Thymus (tissue), 14 donors: ENCODE measurements at places on chromosomes 12 and 14.

DNA sequence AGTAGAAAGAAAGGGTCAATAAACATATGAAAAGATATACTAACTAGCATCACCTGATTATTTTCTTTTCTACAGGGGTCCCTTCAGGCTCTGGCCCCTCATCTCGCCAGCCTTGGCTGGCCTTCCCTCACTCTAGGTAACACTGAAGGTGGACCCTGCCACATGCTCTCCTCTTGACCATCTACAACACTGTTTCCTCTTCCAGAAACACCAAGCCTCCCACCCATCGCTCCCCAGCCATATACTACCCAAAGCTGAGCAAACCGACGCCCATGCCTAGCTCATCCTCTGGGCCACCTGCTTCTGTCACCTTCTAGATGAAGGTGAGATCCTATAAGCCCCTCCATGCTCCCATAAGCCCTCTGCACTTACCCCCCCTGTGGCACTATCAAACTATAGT is 14.8 kb downstream of the ANAPC5 start:
- H3K4me1 ChIP-seq: no peaks in the 10 kb centered on the region
- peaks cover 35% of the 10 kb centered on the region for H3K36me3 ChIP-seq
- DNase-seq: no peak
- no peak overlapping the region for H3K4me3 ChIP-seq

DNA sequence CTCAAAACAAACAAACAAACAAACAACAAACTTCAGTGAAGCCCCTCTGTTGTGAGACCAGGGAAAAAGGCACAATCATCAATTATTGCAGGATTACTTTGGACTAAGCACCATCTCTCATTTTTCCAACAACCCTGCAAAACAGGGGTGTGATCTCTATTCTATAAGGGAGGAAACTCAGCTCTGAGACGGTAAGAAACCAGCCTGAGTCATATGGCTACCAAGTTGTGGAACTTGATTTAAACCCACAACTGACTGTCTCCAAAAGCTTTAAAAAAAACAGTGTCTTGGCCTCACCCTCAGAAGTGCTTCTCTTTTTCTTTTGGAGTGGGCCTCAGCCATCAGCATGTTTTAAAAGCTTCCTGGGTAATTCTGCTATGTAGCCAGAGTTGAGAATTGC is 49.8 kb downstream of the RIN3 start:
- peaks cover 53% of the 10 kb centered on the region for H3K36me3 ChIP-seq
- no peak overlapping the region for H3K4me3 ChIP-seq

DNA sequence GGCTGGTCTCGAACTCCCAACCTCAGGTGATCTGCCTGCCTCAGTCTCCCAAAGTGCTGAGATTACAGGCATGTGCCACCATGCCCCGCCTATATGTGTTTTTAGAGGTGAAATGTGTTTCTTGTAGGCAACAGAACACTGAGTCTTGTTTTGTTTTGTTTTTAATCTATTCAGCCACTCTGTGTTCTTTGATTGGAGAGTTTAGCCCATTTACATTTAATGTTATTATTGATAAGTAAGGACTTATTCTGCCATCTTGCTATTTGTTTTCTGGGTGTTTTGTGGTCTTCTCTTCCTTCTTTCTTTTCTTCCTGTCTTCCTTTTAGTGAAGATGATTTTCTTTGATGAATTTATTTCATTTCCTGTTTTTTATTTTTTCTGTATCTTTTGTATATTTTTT is 29.6 kb downstream of the IFNG start:
- no peak overlapping the region for H3K27ac ChIP-seq
- no peak overlapping the region for H3K4me3 ChIP-seq
- no peak for DNase-seq
- H3K27me3 ChIP-seq: no peaks in the 10 kb centered on the region
- H3K4me1 ChIP-seq: no peaks in the 10 kb centered on the region

- H3K27ac ChIP-seq: no peak overlapping the region
- peaks cover 2% of the 10 kb centered on the region for H3K27me3 ChIP-seq
- peaks cover 26% of the 10 kb centered on the region for H3K36me3 ChIP-seq
- peaks cover 55% of the 10 kb centered on the region for H3K4me1 ChIP-seq
- no peak for DNase-seq
- peak overlapping the region; percentile 88 for H3K4me3 ChIP-seq
Observed at GRCh38 chr12:57755194-57755453, 221 bp downstream of the MARCHF9 start.

GRCh38 chr12:75684678-75685616 is 173.5 kb upstream of the KRR1 start:
- H3K27me3 ChIP-seq: no peaks in the 10 kb centered on the region
- no peak for DNase-seq
- H3K4me3 ChIP-seq: no peak overlapping the region
- H3K36me3 ChIP-seq: no peaks in the 10 kb centered on the region
- H3K27ac ChIP-seq: no peak overlapping the region
- no peaks in the 10 kb centered on the region for H3K4me1 ChIP-seq

DNA sequence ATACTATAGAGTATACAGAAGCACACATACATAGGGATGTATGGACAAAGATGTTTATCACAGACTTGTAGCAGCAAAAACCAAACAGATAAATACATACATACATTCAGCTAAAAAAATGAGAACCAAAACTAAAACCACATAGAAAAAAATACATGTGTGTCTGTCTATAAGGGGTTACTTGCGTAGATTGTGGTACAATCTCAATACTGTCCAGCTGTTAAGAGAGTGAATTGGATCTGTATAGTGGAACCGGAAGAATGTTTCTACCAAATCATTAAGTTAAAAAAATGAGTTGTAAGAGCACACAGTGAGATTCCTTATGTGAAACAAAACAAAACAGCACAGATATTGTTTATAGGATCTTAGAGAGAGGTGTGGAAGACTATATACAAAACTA is 44.2 kb upstream of the DCD start:
- H3K27me3 ChIP-seq: no peaks in the 10 kb centered on the region
- no peaks in the 10 kb centered on the region for H3K36me3 ChIP-seq
- DNase-seq: no peak
- H3K27ac ChIP-seq: no peak overlapping the region
- no peak overlapping the region for H3K4me3 ChIP-seq
- H3K4me1 ChIP-seq: no peaks in the 10 kb centered on the region
